Left colon (tissue), 2 donors: ENCODE measurements at places on chromosomes 2 and 18.

GRCh38 chr2:88765154-88765888 lies 73.8 kb downstream of the RPIA start:
- DNase-seq, result peak; percentile 68

DNA sequence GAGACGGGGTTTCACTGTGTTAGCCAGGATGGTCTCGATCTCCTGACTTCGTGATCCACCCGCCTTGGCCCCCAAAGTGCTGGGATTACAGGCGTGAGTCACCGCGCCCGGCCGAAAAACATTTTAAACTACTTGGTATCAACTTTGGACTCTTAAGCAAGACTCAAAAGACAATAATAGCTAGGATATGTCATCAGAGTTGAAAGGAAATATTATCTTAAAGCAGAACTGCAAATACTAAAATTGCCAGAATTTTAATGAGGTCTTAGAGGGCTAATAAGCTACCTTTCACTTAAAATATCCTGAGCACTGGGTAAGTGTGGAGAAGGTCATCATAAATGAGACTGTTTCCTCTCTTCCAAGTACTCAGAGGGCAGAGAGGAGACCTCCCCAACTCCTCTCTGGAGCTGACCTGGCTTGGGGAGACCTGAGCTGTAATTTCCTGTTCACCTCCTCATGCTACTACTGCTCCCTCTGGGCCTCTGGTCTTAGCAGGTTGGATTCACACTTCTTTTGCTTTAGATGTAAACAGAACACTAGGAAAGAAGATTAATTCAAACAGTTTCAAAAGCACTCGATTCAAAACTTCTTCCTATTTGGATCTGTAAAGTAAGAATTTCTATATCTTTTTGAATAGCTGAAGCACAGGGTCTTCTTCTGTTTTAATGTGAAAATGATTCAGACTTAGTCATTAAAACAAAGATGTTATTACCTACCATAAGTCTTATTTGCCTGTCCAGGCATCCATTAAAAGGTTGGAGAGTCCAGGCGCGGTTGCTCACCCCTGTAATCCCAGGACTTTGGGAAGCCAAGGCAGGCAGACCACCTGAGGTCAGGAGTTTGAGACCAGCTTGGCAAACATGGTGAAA lies 16.5 kb downstream of the CNRIP1 start:
- DNase-seq, result no peak

DNA sequence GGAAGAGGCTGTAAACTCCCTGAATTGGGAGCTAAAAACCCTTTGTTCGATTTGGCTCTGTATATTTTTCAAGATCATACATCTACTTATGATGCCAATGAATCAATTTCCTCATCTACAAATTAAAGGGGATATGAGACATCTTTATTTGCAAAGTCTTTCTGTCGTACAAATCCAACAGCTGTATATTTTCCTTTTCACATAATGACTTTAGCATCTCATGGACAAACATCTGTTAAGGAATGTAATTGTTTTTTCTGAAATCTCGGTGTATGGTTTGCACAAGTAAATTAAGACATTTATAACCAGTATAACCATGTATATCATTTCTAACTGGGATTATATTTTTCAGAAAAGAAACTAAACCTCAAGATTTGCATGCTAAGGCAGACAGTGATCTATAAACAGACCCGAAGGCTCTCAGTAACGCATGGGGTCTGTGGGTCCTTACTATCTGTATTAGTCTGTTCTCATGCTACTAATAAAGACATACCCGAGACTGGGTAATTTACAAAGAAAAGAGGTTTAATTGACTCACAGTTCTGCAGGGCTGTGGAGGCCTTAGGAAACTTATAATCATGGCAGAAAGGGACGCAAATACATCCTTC lies 130.8 kb downstream of the SLC8A1 start:
- no peak for DNase-seq

DNA sequence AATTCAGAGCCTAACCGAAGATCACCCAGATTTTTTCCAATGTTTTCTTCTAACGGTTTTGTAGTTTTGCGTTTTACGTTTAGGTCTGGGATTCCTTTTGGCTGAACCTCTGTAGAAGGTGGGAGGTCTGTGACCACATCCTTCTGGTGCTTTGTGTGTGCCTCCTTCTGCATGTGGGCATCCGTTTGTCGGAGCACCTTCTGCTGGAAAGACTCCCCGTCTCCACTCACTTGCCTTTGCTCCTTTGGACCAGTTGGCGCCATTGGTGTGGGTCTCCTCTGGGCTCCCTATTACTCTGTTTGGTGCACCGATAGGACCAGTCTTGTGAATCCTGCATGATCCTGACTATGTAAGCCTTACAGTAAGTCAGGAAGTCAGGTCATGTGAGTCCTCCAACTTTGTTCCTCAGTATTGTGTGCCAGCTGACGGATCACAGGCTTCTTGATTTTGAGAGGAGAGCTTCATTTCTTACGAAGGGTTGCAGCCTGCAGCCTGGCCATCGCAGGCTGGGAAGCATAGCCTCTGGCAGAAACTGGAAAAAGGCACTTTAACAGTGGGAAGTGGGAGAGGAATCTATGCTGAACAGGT lies 13.6 kb downstream of the AQP12A start:
- DNase-seq, result no peak

- peak; percentile 45 for DNase-seq
Observed at GRCh38 chr2:238938401-238939055, 90.6 kb downstream of the TWIST2 start.

DNA sequence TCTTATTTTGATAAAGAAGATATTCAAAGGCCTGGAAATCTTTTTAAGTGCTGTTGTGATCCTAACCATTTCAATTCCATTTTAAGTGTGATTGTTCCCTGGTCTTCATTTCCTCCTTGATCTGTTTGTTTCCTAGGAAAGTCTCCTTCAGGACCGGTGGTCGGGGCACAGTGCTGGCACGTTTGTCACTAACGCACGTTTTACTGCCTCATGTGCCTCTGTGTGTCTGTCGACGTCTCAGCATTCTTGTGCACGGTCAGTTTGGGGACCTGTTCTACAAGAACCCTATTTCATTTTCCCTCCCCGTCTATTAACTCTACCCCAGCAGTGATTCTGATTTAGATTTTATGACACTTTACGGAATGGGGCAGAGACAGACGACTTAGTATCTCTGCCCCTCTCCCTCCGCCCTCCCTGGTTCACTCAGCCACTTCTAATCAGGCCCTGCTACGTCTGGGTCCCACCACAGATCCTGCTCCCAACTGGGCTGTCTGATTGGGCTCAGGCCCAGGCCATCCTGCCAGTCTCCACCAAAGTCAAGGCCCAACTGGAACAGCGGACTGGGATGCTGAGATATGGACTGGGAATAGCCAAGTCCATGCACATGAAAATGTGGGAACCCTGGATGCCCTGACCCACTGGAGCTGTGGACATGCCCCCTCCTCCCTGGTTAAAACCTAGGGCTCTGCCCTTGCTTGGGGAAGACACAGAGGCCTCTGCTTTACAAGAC lies 95.6 kb downstream of the TWIST2 start:
- no peak for DNase-seq

GRCh38 chr2:128950758-128951157 lies 632.1 kb upstream of the HS6ST1 start:
- DNase-seq, result no peak

- peak; percentile 35 for DNase-seq
Observed at GRCh38 chr2:163348857-163349380, 386.9 kb downstream of the FIGN start.

GRCh38 chr2:8740136-8740535 lies 58.3 kb downstream of the ID2 start:
- DNase-seq, result no peak

- no peak for DNase-seq
Observed at GRCh38 chr2:47558768-47559684, 156.1 kb downstream of the MSH2 start.

- DNase-seq, result no peak
Observed at GRCh38 chr18:25365242-25365641, 13.3 kb upstream of the ZNF521 start.

- DNase-seq, result no peak
Observed at GRCh38 chr2:141942006-141942789, 188.6 kb downstream of the LRP1B start.

- DNase-seq, result peak; percentile 48
Observed at GRCh38 chr18:48030616-48031480, 100.4 kb upstream of the SMAD2 start.

DNA sequence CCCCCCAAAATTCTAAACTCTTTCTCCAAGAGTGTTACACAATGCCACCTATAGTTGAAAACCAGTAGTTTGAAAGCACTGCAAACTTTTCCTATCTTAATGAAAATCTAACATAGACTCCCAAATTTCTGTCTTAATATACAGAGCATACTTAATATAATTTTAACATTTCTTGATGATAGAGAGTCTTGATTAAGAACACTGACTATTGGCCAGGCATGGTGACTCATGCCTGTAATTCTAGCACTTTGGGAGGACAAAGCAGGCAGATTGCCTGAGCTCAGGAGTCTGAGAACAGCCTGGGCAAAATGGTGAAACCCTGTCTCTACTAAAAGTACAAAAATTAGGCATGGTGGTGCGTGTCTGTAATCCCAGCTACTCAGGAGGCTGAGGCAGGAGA lies 34.2 kb downstream of the ASXL2 start:
- DNase-seq, result no peak

DNA sequence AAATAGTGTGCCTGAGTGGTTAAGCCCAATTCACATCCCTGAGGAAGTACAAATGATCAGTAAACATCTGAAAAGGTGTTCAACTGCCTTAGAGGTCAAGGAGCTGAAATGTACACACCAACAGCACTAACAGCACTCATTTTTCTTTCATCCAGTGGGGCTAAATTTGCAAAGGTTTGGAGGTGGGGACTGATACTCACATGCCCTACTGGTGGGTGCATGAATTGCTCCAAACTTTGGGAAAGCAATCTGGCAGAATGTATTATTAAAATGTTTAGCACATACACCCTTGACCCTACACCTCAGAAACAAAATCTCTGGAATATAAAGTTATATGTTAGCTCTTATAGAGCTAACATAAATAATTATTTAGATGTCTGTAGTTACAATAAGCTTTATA lies 19.0 kb upstream of the FAM178B start:
- DNase-seq, result no peak

DNA sequence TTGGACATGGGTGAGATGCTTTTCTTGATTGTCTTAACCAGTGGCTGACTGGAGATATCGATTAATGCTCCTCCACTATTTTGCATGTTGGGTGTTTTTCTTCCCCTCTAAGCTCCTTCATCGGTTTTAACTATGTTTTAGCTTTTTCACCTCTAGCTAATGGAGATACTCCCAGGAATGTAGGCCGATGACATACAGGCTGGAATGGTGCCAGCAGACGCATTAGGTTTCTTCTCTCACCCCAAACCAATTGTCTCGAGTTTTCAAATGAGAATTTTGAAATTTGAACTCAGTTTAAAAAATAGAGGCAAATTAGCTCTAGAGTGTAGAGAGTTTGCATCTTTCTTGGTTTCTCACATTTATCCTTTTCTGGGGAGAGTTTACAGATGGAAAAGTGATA lies 247.6 kb downstream of the RPRM start:
- no peak for DNase-seq

DNA sequence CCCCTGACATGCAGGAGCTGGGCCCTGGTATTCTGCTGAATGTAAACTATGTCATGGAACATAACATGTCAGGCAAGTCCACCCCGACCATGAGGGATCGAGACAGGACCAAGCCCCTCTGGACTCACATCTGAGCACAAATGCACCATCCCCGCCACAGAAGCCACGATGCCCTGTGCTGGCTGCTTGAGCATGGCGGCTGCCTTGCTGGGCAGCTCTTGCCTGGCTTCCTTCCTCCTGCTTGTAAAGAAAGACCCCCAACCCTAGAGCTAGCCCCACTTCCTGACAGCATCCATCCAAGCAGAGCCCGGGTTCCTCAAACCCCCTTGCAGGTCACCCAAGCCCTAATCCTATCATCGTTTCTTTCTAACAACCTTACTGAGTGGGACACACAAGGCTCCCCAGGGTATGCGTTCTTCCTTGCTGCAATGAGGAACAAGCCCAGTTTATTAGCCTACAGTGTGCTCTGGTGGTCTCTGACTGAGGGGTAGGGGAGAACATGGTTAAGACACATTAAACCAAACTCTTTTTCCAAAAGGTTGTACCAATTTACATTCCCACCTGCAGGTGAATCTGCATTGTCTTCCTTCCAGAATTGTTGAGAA lies 26.6 kb downstream of the PTPN18 start:
- DNase-seq, result no peak

- DNase-seq, result no peak
Observed at GRCh38 chr2:68412127-68412819, 47.2 kb downstream of the PLEK start.

- peak; percentile 19 for DNase-seq
Observed at GRCh38 chr2:113977660-113978523, 88.0 kb downstream of the ACTR3 start.
